PC-9 (cell line): ENCODE measurements at places on chromosomes 7 and 10. TPM values are rescaled to one million over a fixed set of nuclear protein-coding genes. Genes with fewer than 3 reads are reported as not detected.

The COMMD3 gene
- 38.1 and 43.5 TPM in 2 replicates for total RNA-seq

- H3K4me1 ChIP-seq: no peaks in the 10 kb centered on the region
- H3K36me3 ChIP-seq: no peaks in the 10 kb centered on the region
- no peak overlapping the region for H3K4me3 ChIP-seq
- H3K27ac ChIP-seq: no peak overlapping the region
- H3K27me3 ChIP-seq: no peaks in the 10 kb centered on the region
Measured at GRCh38 chr10:58444876-58445275, 59.7 kb downstream of the TFAM start.

The SFRP5 gene
- not detected in 2 replicates for total RNA-seq

The BAIAP2L1 gene
- total RNA-seq: 89.4 and 102 TPM in 2 replicates

GRCh38 chr10:4127518-4128315 is 342.7 kb upstream of the KLF6 start:
- H3K27ac ChIP-seq: no peak overlapping the region
- no peak overlapping the region for H3K4me3 ChIP-seq
- DNase-seq: no peak
- H3K4me1 ChIP-seq: peaks cover 18% of the 10 kb centered on the region
- no peaks in the 10 kb centered on the region for H3K27me3 ChIP-seq

The FKBP9 gene
- total RNA-seq: 155 and 160 TPM in 2 replicates

DNA sequence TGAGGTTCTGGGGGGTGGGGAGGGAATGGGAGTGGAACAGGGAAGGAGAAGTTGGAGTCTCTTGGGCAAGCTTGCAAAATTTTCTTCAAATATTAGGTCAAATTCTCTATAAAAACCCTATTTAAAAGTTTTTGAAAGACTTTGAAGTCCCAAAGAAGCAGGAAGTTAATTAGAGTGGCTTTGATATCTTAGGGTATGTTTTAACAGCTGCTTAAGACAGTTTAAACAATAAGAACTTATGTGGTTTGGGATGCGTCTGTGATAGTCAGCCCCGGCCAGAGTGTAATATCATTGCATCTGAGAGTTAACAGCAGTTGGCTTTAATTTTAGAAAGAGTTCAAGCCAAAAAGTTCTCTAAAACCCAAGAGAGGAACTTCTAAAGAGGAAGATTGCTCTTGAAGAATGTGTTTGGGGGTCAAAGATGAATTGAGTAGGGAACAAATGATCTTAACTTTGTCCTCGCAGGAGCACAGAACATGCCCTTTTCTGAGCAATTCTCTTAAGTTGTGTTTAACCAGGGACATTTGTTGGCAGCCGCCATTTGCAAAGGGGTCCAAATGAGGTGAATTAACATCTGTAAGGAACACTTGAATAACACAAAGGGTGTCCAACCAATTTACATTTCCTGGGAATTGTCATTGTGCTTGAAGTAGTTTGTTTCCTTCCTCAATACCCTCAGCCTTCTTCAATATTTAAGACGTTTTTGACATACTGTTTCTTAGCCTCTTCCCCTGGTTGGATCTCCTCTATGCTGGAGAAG is 182.4 kb downstream of the PTEN start:
- H3K4me1 ChIP-seq: peaks cover 4% of the 10 kb centered on the region; the same call in 1 of the 2 replicates
- no peak overlapping the region for H3K27ac ChIP-seq
- no peaks in the 10 kb centered on the region for H3K27me3 ChIP-seq
- DNase-seq: no peak

The TAS2R5 gene
- 1.1 and 2.1 TPM in 2 replicates for total RNA-seq

GRCh38 chr10:80462981-80463741 is 9.1 kb downstream of the TSPAN14 start:
- H3K4me1 ChIP-seq: peaks cover 98% of the 10 kb centered on the region
- no peak overlapping the region for H3K4me3 ChIP-seq
- peaks cover 20% of the 10 kb centered on the region for H3K36me3 ChIP-seq

DNA sequence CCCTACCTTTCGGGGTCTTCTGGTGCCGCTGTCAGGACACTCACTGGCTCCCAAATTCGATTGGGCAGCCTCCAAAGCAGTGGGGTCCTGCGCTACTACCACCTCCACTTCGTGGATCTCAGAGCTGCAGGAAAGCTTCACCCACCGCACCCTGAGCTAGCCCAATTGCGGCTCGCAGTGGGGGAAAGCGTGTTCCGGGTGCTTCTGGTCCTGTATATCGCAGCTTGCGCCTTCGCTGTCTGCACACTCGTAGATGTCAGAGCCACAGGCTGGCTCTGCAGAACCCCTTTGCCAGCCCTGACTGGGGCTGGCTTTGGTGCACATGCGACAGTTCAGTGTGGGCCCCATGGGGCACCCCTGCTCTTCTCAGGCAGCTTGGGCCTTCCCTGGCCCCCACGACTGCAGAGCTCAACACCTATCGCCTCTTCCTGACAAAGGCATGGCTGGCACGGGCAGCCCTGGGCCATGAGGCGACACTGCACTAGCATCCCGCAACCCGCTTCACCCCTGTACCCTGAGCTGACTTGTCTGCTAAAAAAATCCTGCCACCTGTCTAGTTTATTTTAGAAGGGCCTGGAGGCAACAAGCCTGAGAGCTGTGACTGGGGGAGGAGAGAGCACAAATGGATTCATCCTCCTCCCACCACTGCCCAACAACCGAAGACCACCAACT is 78.7 kb upstream of the ABI1 start:
- no peak overlapping the region for H3K4me3 ChIP-seq
- H3K4me1 ChIP-seq: no peaks in the 10 kb centered on the region
- 0 out of 2 replicates have a peak, but pooled peaks cover 4% of the 10 kb centered on the region for H3K27me3 ChIP-seq
- no peaks in the 10 kb centered on the region for H3K36me3 ChIP-seq
- no peak for DNase-seq

- H3K36me3 ChIP-seq: no peaks in the 10 kb centered on the region
- H3K4me3 ChIP-seq: no peak overlapping the region
- no peak overlapping the region for H3K27ac ChIP-seq
- DNase-seq: no peak
Measured at GRCh38 chr10:72049969-72050781, 38.2 kb downstream of the SPOCK2 start.

GRCh38 chr10:77361426-77361825 is 276.2 kb downstream of the KCNMA1 start:
- H3K4me1 ChIP-seq: peaks cover 7% of the 10 kb centered on the region
- DNase-seq: no peak
- no peak overlapping the region for H3K4me3 ChIP-seq
- no peaks in the 10 kb centered on the region for H3K36me3 ChIP-seq
- H3K27ac ChIP-seq: no peak overlapping the region
- no peaks in the 10 kb centered on the region for H3K27me3 ChIP-seq

The TAC1 gene
- total RNA-seq: not detected in 2 replicates

- H3K27ac ChIP-seq: no peak overlapping the region
- H3K4me1 ChIP-seq: no peaks in the 10 kb centered on the region
- DNase-seq: no peak
- H3K27me3 ChIP-seq: no peaks in the 10 kb centered on the region
- no peak overlapping the region for H3K4me3 ChIP-seq
Measured at GRCh38 chr7:84277628-84278224, 83.1 kb upstream of the SEMA3A start.

The SP4 gene
- 5.4 and 6.1 TPM in 2 replicates for total RNA-seq

DNA sequence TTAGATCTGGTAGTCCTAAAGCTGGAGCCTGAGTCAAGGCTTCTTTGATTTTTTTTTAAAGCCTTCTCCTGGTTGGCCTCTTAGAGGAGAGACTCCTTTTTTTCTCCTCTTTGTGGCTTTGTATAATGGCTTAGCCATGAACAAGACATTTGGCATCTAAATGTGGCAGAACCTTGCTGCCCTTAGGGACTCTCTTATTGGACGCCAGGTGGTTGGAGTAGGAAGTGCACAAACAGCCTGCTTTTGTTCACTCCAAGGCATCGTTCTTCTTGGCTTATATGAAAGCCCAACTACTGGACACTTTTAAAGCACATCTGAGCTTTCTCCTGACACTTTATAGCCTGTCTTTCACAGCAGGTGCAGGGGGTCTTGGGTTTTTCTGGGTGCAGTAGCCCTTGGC is 25.0 kb downstream of the ZPBP start:
- no peak overlapping the region for H3K27ac ChIP-seq
- no peak for DNase-seq
- H3K4me3 ChIP-seq: no peak overlapping the region
- H3K27me3 ChIP-seq: peaks cover 7% of the 10 kb centered on the region; the same call in 1 of the 2 replicates
- H3K4me1 ChIP-seq: peaks cover 5% of the 10 kb centered on the region; the same call in 1 of the 2 replicates
- H3K36me3 ChIP-seq: no peaks in the 10 kb centered on the region

The HHEX gene
- total RNA-seq: 5.8 and 7.8 TPM in 2 replicates
